ENCODE measurements at places on chromosomes 11 and 22. TPM values are rescaled to one million over a fixed set of nuclear protein-coding genes. Genes with fewer than 3 reads are reported as not detected.

Gene BTG4
- 0.51 TPM for total RNA-seq

Gene KIRREL3
- not detected for total RNA-seq

Gene SERPING1
- total RNA-seq, result 1.3 TPM

Gene MEI1
- total RNA-seq, result 0.13 TPM

Gene PRDX5
- 769 TPM for total RNA-seq

Gene H19
- 59.4 TPM for total RNA-seq

Gene CFAP300
- 4.7 TPM for total RNA-seq

Gene RFPL1
- total RNA-seq, result not detected

Gene OR2AG1
- total RNA-seq, result not detected

Gene DLG2
- 0.26 TPM for total RNA-seq

Gene OR52N4
- total RNA-seq, result not detected

Gene OR52A1
- not detected for total RNA-seq

Gene GSTT2B
- 0.90 TPM for total RNA-seq

Gene FBLN1
- total RNA-seq, result 25.2 TPM
